CD8-positive, alpha-beta memory T cell (primary cell): ENCODE measurements at places on chromosomes 13 and 19. TPM values are rescaled to one million over a fixed set of nuclear protein-coding genes. Genes with fewer than 3 reads are reported as not detected.

The DMKN gene
- total RNA-seq, result 1.7 TPM

The FCGBP gene
- total RNA-seq, result 7.9 TPM

DNA sequence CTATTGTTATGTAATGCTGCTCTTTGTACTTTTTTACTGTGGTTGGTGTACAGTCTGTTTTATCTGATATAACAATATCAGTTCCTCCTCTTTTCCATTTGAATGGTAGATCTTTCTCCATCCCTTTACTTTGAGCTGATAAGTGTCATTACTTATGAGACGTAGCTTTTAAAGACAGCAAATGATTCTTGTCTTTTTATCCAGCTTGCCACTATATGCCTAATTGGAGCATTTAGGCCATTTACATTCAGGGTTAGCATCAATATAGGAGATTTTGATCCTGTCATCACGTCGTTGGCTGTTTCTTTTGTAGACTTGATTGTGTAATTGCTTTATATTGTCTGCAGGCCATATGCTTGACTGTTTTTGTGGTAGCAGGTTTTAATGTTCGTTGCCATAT, 894.2 kb upstream of the ATXN8OS start:
- no peak overlapping the region for H3K27ac ChIP-seq
- no peaks in the 10 kb centered on the region for H3K4me1 ChIP-seq
- no peak for DNase-seq
- no peaks in the 10 kb centered on the region for H3K27me3 ChIP-seq

The PCDH20 gene
- total RNA-seq, result not detected

The CLEC17A gene
- total RNA-seq, result 0.72 TPM

The PCDH8 gene
- total RNA-seq, result not detected
